Transverse colon (tissue), 4 donors: ENCODE measurements at places on chromosomes 5 and 9. TPM values are rescaled to one million over a fixed set of nuclear protein-coding genes. Genes with fewer than 3 reads are reported as not detected.

- no peak for DNase-seq
- no peak overlapping the region for H3K27ac ChIP-seq
Measured at GRCh38 chr9:109940561-109940960, 160.6 kb downstream of the PALM2AKAP2 start.

GRCh38 chr5:144131261-144131660 is 39.2 kb downstream of the YIPF5 start:
- no peaks in the 10 kb centered on the region for H3K27me3 ChIP-seq
- H3K4me1 ChIP-seq, result no peaks in the 10 kb centered on the region
- H3K27ac ChIP-seq, result no peak overlapping the region
- no peak for DNase-seq
- H3K4me3 ChIP-seq, result no peak overlapping the region
- no peaks in the 10 kb centered on the region for H3K36me3 ChIP-seq

Gene PHF24
- 0.27 TPM for total RNA-seq

GRCh38 chr5:28734396-28734795 is 1696.0 kb upstream of the CDH9 start:
- H3K4me1 ChIP-seq, result no peaks in the 10 kb centered on the region
- no peaks in the 10 kb centered on the region for H3K27me3 ChIP-seq
- DNase-seq, result no peak
- H3K27ac ChIP-seq, result no peak overlapping the region

Gene GDNF
- 2.2 TPM for total RNA-seq

DNA sequence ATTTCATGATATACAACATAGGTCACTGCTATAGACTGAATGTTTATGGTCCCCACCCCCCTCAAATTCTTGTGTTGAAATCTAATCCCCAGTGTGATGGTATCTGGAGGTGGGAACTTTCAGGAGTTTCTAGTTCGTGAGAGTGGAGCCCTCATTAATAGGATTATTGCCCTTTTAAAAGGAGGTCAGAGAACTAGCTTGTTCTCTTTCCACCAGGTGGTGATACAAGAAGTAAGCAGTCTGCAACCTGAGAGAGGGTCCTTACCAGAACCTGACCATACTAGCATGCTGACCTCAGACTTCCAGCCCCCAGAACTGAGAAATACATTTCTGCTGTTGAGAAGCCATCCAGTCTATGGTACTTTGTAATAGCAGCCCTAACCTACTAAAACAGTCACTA is 33.3 kb downstream of the TMEM161B start:
- DNase-seq, result no peak
- H3K27me3 ChIP-seq, result no peaks in the 10 kb centered on the region
- no peak overlapping the region for H3K4me3 ChIP-seq
- H3K36me3 ChIP-seq, result peaks cover 9% of the 10 kb centered on the region
- no peak overlapping the region for H3K27ac ChIP-seq

DNA sequence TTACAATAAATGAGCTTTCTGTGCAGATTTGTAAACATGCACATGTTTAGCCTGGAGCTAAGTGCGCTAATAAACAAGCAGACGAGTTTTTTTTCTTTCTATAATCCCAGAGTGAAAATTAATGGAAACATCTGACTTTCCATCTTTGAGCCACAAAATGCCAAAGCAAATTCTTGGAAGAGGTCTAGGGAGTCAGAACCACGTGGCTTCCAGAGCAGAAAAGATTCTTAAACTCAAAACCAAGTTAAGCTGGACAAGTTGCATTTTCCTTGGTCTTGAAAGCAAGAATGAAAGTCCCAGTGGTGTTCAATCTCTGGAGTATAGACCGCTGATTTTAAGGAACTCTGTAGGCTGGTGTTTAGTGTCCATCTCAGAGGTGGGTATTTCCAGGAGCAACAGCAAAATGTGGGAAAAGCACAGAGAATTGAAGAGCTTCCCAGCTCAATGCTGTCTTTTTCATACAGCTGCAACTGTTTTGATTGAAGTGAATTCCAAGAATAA is 71.4 kb downstream of the MYO10 start:
- H3K4me3 ChIP-seq, result no peak overlapping the region
- H3K4me1 ChIP-seq, result peaks cover 28% of the 10 kb centered on the region
- no peaks in the 10 kb centered on the region for H3K27me3 ChIP-seq
- no peaks in the 10 kb centered on the region for H3K36me3 ChIP-seq
- H3K27ac ChIP-seq, result no peak overlapping the region

GRCh38 chr5:141839015-141839513 is 39.1 kb downstream of the PCDH1 start:
- H3K4me1 ChIP-seq, result peaks cover 19% of the 10 kb centered on the region
- no peak for DNase-seq
- H3K4me3 ChIP-seq, result no peak overlapping the region
- H3K36me3 ChIP-seq, result no peaks in the 10 kb centered on the region
- no peak overlapping the region for H3K27ac ChIP-seq

- H3K27ac ChIP-seq, result no peak overlapping the region
- H3K27me3 ChIP-seq, result no peaks in the 10 kb centered on the region
- no peaks in the 10 kb centered on the region for H3K4me1 ChIP-seq
- H3K4me3 ChIP-seq, result no peak overlapping the region
Measured at GRCh38 chr5:117486261-117486660, 911.6 kb upstream of the SEMA6A start.

DNA sequence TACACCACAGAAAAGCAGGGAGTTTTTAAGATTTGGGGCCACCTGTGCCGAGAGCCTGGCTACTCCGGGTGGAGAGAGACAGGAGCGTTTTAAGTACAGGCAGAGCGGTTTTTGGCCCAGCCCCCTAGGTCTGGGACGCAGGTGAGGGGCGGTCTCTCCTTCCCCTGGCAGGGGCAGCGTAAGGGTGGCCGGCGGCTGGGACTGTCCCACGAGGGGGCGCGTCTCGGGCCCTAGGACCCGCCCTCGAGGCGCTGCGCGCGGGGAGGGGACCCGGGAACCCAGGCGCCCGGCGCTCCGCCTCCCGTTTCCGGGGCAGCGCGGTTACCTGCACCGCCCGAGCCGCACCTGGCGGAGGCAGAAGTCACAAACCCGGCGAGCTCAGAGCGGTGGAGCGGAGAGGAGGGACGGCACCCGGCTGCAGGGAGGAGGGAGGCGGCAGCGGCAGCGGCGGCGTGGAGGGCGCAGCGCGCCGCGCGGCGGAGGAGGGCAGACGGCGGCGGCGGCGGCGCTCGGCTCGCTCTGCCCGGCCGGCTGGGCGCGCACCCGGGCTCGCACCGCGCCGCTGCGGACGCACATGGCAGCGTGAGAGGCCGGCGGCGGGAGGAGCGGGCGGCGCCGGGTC is at the start of gene WWC1:
Gene WWC1 (plus strand): TSS at position 304 of the 622 bp plus-strand sequence. CDS start 508 bp downstream, outside the sequence.
- peaks cover 31% of the 10 kb centered on the region for H3K27me3 ChIP-seq
- H3K4me3 ChIP-seq, result peak within 1 kb of the TSS; percentile 63
- H3K36me3 ChIP-seq, result no peaks in the 10 kb centered on the region
- DNase-seq, result peak; percentile 91

- H3K4me3 ChIP-seq, result no peak overlapping the region
- no peaks in the 10 kb centered on the region for H3K27me3 ChIP-seq
- no peaks in the 10 kb centered on the region for H3K36me3 ChIP-seq
- peaks cover 14% of the 10 kb centered on the region for H3K4me1 ChIP-seq
- DNase-seq, result no peak
- H3K27ac ChIP-seq, result no peak overlapping the region
Measured at GRCh38 chr5:95718203-95718602, 12.9 kb upstream of the RHOBTB3 start.

Gene PCSK5
- 110 TPM for total RNA-seq

DNA sequence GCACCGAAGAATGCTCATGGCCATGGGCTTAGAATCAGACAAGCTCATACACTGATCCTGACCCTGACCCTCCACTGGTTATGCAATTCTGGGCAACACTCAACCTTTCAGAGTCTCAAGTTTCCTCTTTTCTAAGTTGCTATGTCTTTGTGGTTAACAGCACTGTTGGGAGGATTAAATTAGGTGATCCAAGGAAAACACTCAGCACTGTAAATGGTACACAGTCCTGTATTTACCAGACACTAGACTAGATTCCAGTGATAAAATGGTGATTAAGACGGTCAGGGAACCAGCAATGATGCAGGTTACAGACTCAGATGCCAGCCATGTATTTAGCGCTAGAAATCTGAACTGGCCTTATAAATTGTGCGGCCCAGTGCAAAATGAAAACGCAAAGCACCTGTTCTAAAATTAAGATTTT is 8.1 kb downstream of the ARL15 start:
- H3K27ac ChIP-seq, result no peak overlapping the region
- no peaks in the 10 kb centered on the region for H3K36me3 ChIP-seq
- peaks cover 14% of the 10 kb centered on the region for H3K4me1 ChIP-seq
- H3K4me3 ChIP-seq, result no peak overlapping the region
- no peaks in the 10 kb centered on the region for H3K27me3 ChIP-seq

DNA sequence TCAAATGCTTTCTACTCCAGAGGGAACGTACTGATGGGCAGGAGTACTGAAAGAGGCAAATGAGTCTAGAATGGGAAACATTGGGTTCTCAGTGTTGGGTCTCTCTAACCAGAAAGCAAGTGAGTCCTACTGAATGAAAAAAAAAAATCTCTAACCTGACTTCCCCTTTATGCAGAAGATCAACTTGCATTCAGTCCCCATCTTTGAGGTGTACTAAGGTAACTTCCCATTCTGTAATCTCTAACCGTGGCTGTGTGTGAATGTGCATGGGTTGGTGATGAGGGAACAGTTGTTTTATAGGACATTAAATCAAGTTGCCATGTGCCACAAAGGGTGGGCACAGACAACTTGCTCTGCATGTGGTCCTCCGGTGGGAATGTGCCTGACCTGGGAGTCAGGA is 264.6 kb upstream of the CLINT1 start:
- H3K27ac ChIP-seq, result no peak overlapping the region
- no peaks in the 10 kb centered on the region for H3K36me3 ChIP-seq
- H3K27me3 ChIP-seq, result no peaks in the 10 kb centered on the region
- no peak overlapping the region for H3K4me3 ChIP-seq
- no peak for DNase-seq

Gene SURF2
- total RNA-seq, result 21.4 TPM

GRCh38 chr9:106286249-106286648 is 576.7 kb upstream of the ZNF462 start:
- no peak for DNase-seq
- H3K36me3 ChIP-seq, result no peaks in the 10 kb centered on the region
- H3K27ac ChIP-seq, result no peak overlapping the region
- no peaks in the 10 kb centered on the region for H3K27me3 ChIP-seq
- H3K4me3 ChIP-seq, result no peak overlapping the region

DNA sequence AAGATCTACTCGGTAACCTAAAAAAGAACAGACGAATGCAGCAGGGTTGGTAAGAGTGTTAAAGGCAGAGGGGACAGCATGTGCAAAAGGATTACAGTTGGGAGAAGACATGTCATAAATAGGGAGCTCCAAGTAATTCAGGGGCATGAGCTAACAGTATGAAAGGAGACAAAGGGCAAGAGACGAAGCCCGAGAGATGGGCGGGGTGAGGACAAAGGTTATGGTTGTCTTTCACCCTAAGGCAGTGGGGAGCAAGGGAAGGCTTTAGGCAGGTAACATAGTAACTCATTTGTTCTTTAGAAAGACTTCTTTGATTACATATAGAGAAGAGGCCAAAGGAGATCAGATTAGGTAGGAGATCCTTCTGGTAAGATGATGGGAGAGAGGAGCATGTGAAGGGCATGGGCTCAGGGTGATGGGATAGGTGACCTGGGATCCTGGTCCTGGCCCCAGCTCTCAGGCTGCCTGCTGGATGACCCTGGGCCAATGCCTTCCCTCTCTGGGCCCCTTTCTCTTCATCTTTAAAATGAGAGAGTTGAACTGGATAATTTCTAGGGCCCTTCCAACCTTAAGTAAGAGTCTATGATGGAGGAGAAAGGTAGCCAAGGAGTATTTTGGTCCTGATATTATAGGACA is 19.5 kb downstream of the MORN5 start:
- no peaks in the 10 kb centered on the region for H3K27me3 ChIP-seq
- H3K36me3 ChIP-seq, result no peaks in the 10 kb centered on the region
- no peaks in the 10 kb centered on the region for H3K4me1 ChIP-seq

GRCh38 chr5:179170606-179171005 is 110.4 kb downstream of the ZNF354C start:
- H3K4me1 ChIP-seq, result peaks cover 4% of the 10 kb centered on the region
- H3K27me3 ChIP-seq, result no peaks in the 10 kb centered on the region
- DNase-seq, result no peak
- no peak overlapping the region for H3K4me3 ChIP-seq
- no peaks in the 10 kb centered on the region for H3K36me3 ChIP-seq

Gene GADD45G
- 8.4 TPM for total RNA-seq

- H3K4me3 ChIP-seq, result no peak overlapping the region
- no peak overlapping the region for H3K27ac ChIP-seq
- no peak for DNase-seq
- no peaks in the 10 kb centered on the region for H3K36me3 ChIP-seq
Measured at GRCh38 chr9:16598316-16598715, 272.2 kb downstream of the BNC2 start.

DNA sequence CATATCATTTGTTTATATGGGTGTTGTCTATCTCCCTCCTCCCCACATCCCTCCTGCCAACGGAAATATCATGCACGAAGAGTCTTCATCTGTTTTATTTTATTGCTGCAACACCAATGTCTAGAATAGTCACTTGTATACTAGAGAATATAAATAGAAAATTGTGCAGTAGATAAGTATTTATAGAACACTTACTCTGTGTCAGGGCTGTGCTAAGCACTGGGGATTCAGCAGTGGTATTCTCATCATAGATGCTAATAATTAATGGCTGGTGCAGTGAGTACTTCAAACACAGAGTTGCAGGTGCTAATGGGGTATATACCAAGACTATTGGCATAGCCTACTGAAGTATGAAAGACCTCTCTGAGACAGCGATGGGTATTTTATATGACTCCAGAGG is 353.5 kb upstream of the CDH6 start:
- DNase-seq, result no peak
- H3K36me3 ChIP-seq, result no peaks in the 10 kb centered on the region
- no peak overlapping the region for H3K4me3 ChIP-seq
- no peaks in the 10 kb centered on the region for H3K27me3 ChIP-seq
- no peaks in the 10 kb centered on the region for H3K4me1 ChIP-seq

Gene SPINK4
- total RNA-seq, result 6.6 TPM

DNA sequence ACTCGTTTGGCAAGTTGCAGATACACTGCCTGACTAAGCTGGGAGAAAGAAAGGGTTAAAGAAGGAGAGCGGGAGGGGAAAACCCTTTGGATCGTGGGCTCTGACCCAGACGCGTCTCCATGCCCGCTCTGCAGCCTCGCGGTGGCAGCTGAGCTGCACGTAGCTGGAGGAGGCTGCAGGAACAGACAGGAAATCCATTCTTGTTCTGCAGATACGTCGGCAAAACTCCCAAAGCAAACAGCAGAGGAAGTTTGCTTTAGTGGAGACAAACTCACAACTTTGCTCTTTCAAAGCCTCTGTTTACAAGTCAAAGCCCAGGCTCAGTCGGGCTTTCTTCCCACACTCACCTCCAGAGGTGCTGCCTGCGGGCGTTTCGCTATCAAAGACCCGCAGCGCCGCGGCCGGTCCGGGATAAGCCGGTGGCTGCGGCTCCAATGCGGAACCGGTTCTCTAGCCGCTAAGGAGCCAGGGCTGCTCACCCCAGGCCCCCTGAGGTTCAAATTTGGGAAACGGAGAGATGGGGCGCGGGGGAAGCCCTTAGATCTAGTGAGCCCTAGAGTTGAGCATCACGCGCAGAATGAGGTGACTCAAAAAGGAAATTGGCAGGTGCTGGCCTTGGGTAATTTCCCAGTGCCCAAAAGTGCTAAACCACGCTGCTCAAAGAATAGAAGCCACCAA is 60.7 kb downstream of the MAT2B start:
- DNase-seq, result peak; percentile 15
- H3K4me1 ChIP-seq, result no peaks in the 10 kb centered on the region
- H3K27me3 ChIP-seq, result peaks cover 43% of the 10 kb centered on the region
- peak overlapping the region; percentile 20 for H3K4me3 ChIP-seq
